Heart left ventricle (tissue), 16 donors: ENCODE measurements at places on chromosomes 5 and 9. TPM values are rescaled to one million over a fixed set of nuclear protein-coding genes. Genes with fewer than 3 reads are reported as not detected.

NINJ1 gene
- polyA plus RNA-seq = 52.0 TPM

ADAM19 gene
- 7.5 TPM for polyA plus RNA-seq

OR1L6 gene
- polyA plus RNA-seq = not detected

FBXL7 gene
- 13.2 TPM for polyA plus RNA-seq

SLC34A1 gene
- not detected for polyA plus RNA-seq

FAM221B gene
- not detected for polyA plus RNA-seq

C5orf52 gene
- polyA plus RNA-seq = not detected

ZCCHC7 gene
- polyA plus RNA-seq = 4.8 TPM

STPG3 gene
- polyA plus RNA-seq = 0.61 TPM

PCDHB5 gene
- 1.6 TPM for polyA plus RNA-seq

TEK gene
- 17.7 TPM for polyA plus RNA-seq

MEIKIN gene
- 0.07 TPM for polyA plus RNA-seq

CDKN2B-AS1 gene
- not detected for polyA plus RNA-seq

IL7R gene
- polyA plus RNA-seq = 0.82 TPM

BRINP1 gene
- polyA plus RNA-seq = 0.38 TPM

FOXI1 gene
- polyA plus RNA-seq = not detected

OMD gene
- 2.6 TPM for polyA plus RNA-seq

TTC16 gene
- not detected for polyA plus RNA-seq

CATSPER3 gene
- 0.61 TPM for polyA plus RNA-seq

LTC4S gene
- polyA plus RNA-seq = 3.3 TPM

ANKRD31 gene
- 0.04 TPM for polyA plus RNA-seq

RNF130 gene
- 26.3 TPM for polyA plus RNA-seq

IFNE gene
- polyA plus RNA-seq = not detected

SPATA31A1 gene
- polyA plus RNA-seq = not detected

MYMK gene
- not detected for polyA plus RNA-seq

FOXD4L3 gene
- polyA plus RNA-seq = not detected

TAF11L6 gene
- not detected for polyA plus RNA-seq

IFNA13 gene
- polyA plus RNA-seq = not detected

MORN5 gene
- polyA plus RNA-seq = not detected

NPR3 gene
- polyA plus RNA-seq = 20.5 TPM

SH2D3C gene
- polyA plus RNA-seq = 24.8 TPM

SLC36A2 gene
- polyA plus RNA-seq = 0.15 TPM

CEMIP2 gene
- polyA plus RNA-seq = 8.7 TPM

SPATA31D1 gene
- not detected for polyA plus RNA-seq

DAPK1 gene
- 1.0 TPM for polyA plus RNA-seq

C5orf58 gene
- polyA plus RNA-seq = not detected

FLT4 gene
- 5.4 TPM for polyA plus RNA-seq

ERBIN gene
- 6.7 TPM for polyA plus RNA-seq
